ENCODE measurements at places on chromosomes 16 and 17. TPM values are rescaled to one million over a fixed set of nuclear protein-coding genes. Genes with fewer than 3 reads are reported as not detected.

DNA sequence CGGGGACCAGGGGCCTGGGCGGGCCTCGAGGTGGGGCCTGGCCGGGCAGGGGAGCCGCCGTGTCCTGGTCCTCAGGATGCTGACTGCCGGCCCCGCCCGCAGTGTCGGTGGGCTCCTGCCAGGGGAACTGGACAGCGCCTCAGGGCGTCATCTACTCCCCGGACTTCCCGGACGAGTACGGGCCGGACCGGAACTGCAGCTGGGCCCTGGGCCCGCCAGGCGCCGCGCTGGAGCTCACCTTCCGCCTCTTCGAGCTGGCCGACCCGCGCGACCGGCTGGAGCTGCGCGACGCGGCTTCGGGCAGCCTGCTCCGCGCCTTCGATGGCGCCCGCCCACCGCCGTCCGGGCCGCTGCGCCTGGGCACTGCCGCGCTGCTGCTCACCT, 2.3 kb upstream of the PAQR4 start:
- DNase-seq, result no peak

DNA sequence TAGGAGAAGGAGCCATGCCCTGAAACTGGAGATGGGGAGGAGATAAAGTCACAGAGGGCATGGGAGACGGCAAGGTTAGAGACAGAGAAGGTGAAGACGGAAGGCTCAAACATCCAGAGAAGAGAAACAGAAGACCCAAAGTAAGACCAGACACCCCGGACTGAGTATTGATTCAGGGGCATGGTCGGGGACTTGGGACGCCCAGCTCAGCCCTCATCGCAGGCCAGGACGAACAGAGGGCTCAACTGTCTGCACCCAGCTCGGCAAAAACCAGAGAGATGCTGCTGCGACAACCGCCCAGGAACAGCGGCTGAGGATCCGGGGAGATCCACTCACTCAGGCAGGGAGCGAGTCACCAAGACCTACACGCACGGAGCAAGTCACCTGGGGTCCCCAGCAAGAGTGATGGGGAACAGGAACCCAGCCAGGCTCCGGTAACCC, 999 bp downstream of the XYLT1 start:
- DNase-seq, result no peak

DNA sequence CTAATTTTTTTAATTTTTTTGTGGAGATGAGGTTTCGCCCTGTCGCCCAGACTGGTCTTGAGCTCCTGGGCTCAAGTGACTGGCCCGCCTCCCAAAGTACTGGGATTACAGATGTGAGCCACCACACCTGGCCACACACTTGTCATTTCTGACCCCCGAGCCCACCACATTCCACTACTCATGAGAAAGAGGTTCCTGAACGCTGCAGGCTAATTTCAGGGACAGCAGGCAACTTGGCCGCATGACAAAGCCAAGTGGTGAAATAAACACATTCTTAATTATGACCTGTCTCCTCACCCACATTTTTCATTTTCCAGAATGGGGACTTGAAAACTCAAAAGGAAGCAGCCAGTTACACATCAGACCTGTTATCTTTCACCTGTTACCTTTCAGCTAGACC, 114.5 kb downstream of the ABCC6 start:
- DNase-seq, result no peak

GRCh38 chr16:51407199-51407598, 256.1 kb upstream of the SALL1 start:
- DNase-seq, result no peak

GRCh38 chr16:88633684-88634140, 4.7 kb upstream of the IL17C start:
- DNase-seq, result peak; percentile 68

DNA sequence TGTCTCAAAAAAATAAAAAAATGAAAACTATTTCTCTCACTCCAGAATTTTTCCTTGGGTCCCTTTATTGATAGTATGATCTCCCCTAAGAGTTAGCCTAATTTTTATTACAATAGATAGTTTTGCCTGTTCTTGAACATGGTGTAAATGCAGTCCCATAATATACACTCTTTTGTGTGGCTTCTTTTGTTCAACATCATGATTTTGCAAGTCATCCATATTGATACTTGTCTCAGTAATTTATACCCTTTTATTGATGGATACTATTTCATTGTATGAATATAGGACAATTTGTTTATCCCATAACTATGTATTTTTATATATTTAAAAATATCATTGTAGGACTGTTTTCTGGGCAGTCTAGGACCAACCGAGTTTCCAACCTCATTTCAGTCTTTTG, 207.0 kb downstream of the UTP18 start:
- no peak for DNase-seq

DNA sequence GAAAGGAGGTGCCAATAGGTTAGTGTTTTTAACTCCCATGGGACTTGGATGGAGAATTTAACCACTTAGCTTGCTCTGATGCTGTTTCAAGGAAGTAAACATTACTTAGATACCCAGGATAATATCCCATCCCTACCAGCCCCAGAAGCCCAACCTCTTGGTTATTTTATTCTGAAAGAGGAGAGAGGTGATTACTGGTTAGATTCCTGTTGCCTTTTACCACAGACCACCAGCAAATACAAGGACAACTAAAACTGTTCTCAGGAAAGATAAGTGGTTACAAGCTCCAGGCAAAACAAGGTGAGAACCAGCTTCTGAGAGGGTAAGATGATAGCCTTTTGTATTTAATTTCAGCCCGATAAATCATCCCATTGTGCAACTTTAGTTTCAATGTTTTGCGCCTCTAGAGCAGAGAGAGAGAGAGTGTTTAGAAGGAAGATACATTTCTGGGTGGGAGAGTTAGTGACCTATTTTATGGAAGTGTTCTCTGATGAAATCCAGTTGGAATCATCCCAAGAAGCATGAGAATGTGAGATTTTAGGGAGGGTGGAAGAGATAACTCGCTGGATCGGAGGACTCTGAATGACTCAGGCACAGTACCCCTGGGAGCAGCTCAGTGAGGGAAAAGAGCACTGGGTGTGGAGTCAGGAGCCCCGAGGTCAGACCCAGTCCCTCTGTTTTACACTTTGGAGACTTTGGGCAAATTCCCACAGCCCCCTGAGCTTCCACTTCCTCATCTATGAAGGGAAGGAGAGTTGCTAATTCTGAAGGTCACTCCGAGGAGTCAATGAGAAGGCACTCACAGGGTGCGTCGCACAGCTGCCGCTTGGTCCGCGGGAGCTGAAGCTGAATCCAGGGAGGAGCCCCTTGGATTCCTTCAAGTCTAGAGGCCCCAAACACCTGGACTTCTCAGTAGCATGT, 12.1 kb downstream of the GLP2R start:
- peak; percentile 73 for DNase-seq

DNA sequence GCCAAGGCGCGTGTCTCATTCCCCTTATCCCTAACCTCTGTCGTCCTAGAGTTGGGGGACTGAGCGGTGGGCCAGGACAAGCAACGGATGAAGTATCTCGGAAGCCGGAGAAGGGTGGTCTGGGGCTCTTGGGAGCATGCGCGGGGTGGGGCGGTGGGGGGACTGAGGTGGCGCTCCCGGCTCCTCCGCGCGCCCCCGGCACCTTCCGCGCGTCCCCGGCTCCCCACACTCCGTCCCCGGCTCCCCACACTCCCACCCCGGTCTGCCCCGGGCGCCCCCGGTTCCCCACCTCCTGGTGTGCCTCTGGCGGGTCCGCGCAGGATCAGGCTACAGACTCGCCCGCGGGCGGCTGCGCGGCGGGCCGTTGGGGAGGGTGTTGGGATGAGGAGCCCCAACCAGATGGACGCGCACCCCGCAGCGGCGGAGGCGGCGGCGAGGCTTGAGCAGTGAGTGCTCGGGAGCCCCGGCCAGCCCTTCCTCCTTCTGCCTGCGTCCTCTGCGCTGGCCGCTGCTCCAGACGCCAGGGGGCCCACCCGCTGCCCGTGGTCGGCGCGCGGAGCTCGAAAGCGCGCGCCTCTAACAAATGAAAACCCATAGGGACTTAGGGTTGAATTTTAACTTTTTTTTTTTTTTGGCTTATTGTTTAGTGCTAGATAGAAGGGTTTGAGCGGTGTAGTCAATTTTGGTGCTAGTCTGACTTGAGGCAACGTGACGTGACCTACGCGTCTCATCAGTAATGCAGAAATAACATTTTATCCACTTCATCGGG, 5.6 kb upstream of the CRYM start:
- peak; percentile 81 for DNase-seq

- DNase-seq, result peak; percentile 13
Observed at GRCh38 chr17:78610951-78611511, 33.8 kb upstream of the DNAH17 start.

DNA sequence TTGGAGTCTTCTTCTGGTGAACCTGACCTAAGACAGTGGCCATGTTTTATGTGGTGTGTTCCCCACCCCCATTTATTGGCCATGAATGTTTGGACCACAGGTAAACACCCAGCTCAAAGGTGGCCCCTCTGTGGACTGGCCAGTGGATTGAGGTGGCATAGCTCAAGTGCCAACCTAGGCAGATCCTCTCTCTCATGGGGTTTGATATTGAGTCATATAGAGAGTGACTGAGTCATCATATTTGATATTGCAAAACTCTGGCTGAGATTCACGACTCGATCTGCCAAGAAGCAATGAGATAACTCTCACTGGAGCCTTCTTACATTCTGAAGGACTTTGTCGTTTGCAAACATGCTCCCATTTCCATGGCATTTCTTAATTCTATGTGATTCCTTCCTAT, 10.5 kb upstream of the TEKT3 start:
- DNase-seq, result no peak

DNA sequence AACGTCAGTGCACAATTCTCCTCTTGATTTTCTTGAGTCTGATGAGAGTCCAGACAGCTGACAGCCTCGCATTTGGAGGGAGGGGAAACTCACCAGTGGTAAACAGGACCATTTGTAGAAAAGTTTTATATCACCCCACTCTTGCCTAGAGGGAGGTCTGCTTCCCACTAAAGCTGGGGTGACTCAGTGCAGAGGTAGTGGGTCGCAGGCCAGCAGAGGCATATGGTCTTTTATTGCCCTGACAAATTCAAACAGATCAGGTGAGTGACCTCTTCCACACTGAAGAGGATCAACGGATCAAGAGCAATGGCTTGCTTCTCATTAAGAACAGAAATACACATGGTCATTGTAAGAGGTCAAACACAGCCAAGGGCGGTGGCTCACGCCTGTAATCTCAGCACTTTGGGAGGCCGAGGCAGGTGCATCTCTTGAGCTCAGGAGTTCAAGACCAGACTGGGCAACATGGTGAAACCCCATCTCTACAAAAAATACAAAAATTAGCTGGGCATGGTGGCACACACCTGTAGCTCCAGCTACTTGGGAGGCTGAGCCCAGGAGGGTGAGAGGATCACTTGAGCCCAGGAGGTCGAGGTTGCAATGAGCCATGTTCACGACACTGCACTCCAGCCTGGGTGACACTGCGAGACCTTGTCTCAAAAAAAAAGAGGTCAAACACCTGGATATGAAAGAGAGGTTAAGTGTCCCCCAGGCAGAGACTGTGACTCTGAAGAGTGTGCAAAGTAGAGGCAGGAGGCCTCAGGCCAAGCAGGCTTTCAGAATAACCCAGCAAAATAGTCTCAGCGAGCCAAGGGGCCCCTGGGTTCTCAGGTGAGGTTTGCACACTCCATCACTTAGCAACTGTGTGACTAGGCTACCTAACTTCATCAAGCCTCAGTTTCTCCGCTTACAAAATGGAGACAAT, 56.5 kb upstream of the ERN1 start:
- DNase-seq, result no peak

DNA sequence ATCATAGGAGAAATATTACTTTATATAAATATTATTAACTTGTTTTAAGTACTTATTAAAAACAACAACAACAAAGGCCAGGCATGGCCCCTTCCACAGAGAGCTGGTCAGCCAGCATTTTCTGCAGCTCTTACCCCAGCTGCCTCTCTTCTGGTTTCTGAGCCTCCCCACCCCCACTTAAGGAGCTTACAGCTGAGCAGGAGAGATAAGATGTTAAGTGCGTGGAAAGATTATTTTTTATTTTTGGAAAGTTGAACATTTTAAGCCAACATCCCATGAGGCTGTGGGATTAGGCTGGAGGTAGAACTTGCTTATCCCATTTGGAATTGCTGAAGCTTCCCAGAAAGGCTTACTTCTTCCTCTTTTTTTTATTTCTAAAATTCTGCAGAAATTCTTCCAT, 401.2 kb downstream of the SEC14L1 start:
- peak; percentile 51 for DNase-seq

DNA sequence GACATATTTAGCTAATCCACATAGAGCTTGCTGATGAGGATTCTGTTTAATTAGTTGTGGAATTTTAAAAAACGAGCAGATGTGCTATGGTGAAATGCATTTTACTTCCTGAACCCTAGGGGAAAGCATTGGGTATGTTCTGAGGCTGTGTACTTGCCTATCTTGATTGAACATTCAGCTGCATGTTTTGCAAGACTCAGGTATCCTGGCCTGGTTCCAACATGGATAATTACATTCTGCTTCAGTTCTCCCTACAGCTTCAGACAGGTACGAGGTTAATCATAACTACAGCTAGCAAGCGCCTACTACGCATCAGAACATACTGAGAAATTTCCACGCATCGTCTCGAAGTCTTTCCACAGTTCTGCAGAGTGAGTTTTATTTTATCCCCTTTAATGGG, 77.0 kb downstream of the HS3ST2 start:
- DNase-seq, result no peak

- DNase-seq, result no peak
Observed at GRCh38 chr16:83404261-83404660, 403.5 kb upstream of the HSBP1 start.

DNA sequence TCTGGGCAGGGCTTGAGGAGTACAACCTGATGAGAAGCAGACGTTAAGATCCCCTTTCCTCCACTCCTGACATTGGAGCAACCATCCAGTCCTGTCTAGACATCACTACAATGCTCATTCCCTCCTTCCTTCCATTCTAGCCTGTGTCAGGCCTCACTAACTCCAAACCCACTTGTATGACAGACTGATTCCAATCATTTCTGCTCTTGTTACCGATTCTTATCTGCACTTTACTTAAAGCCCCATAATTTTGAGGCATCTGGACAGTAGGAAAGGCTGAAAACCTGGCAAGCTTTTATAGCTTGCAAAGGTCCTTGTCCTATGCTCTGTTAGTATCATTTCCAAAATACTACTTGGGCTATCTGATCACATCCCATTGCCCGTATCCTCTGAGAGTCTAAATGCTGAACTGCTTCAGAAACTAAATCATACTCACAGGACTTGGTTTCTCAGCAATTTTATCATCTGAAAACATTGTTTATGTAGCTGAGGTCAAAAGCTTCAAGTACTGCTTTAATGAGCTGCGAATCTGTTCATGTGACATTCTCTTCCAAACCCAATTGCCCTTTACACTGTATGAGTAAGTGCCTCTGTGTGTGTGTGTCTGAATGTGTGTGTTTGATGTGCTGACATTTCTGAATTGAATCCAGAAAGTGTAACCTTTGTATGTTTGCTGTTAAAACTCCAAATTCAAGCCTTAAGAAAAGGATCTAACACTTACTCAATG, 57.2 kb upstream of the CACNG3 start:
- DNase-seq, result no peak

The TP53TG3 gene
- polyA plus RNA-seq, result not detected

The KIF19 gene
- polyA plus RNA-seq, result 0.46 TPM

The CACNA1G gene
- polyA plus RNA-seq, result 0.11 TPM

The ALDOA gene
- 3,542 TPM for polyA plus RNA-seq

The TMEM98 gene
- 5.7 TPM for polyA plus RNA-seq

The FSCN2 gene
- 0.42 TPM for polyA plus RNA-seq

The ASIC2 gene
- not detected for polyA plus RNA-seq
